Left lung (tissue), 14 donors: ENCODE measurements at places on chromosomes 7 and 10. TPM values are rescaled to one million over a fixed set of nuclear protein-coding genes. Genes with fewer than 3 reads are reported as not detected.

The CADPS2 gene
- 75.2 TPM for polyA plus RNA-seq

The PRXL2A gene
- polyA plus RNA-seq, result 96.9 TPM

The SLC39A12 gene
- polyA plus RNA-seq, result 0.10 TPM

The GPR15LG gene
- not detected for polyA plus RNA-seq

GRCh38 chr10:70761727-70762350 lies 23.3 kb downstream of the TBATA start:
- DNase-seq, result no peak

- DNase-seq, result peak; percentile 41
These were observed 140.7 kb downstream of the SND1 start for GRCh38 chr7:127792528-127793342.

GRCh38 chr10:112663234-112664125 lies 216.5 kb downstream of the VTI1A start:
- no peak for DNase-seq

GRCh38 chr10:75972491-75973276 lies 541.3 kb downstream of the LRMDA start:
- DNase-seq, result no peak

DNA sequence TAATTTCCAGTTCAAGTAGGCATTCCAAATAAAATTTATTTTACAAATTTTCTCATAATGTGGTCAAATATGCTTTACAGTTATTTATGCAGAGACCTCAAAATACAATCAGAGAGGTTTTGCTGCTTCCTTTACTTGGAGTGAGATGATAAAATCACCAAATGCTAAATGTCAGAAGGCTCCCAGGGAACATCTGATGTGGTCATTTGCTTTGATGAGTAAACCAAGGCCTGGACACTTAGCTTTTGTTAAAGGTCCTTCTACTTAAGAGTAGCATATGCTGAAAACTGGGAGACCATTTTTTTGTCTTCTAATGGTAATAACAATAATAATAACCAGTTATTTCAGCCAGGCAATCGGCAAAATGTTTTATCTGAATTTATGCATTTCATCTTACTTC lies 60.6 kb upstream of the AKR1E2 start:
- no peak for DNase-seq

- DNase-seq, result no peak
These were observed 125.8 kb upstream of the PCBD1 start for GRCh38 chr10:71014021-71014805.

- DNase-seq, result no peak
These were observed 11.5 kb downstream of the KLF6 start for GRCh38 chr10:3773460-3774017.

GRCh38 chr10:112689327-112690072 lies 242.5 kb downstream of the VTI1A start:
- DNase-seq, result no peak

DNA sequence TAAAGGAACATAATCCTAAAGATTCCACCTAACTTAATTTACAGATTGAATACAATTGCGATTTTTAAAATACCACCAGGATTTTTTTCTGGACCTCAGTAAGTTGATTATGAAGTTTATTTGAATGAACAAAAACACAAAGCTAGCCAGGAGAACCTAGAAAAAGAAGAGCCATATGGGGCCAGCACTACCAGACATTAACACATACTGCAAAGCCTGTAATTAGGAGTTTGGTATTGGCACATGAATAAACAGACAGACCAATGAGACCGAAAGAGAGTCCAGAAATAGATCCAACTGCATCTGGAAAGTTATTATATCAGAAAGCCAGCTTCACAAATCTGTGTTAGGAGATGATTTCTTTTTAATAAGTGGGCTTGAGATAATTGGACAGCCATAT lies 105.5 kb upstream of the CHST15 start:
- no peak for DNase-seq
